ENCODE measurements at places on chromosomes 6 and 20. TPM values are rescaled to one million over a fixed set of nuclear protein-coding genes. Genes with fewer than 3 reads are reported as not detected.
A peak's percentile ranks its signal among the peaks of the same experiment; 100 is the strongest.

The TRIM15 gene
- not detected for total RNA-seq

The OR2H2 gene
- not detected for total RNA-seq

The TEAD3 gene
- total RNA-seq, result 16.8 TPM

The MYLIP gene
- 68.5 TPM for total RNA-seq

The TFAP2C gene
- total RNA-seq, result 1.1 TPM

The LAMA2 gene
- total RNA-seq, result 61.5 TPM

- no peaks in the 10 kb centered on the region for H3K4me1 ChIP-seq
- no peak overlapping the region for H3K4me3 ChIP-seq
- no peaks in the 10 kb centered on the region for H3K27me3 ChIP-seq
- DNase-seq, result no peak
- no peaks in the 10 kb centered on the region for H3K36me3 ChIP-seq
Measured at GRCh38 chr6:54074578-54075195, 36.6 kb upstream of the MLIP start.

DNA sequence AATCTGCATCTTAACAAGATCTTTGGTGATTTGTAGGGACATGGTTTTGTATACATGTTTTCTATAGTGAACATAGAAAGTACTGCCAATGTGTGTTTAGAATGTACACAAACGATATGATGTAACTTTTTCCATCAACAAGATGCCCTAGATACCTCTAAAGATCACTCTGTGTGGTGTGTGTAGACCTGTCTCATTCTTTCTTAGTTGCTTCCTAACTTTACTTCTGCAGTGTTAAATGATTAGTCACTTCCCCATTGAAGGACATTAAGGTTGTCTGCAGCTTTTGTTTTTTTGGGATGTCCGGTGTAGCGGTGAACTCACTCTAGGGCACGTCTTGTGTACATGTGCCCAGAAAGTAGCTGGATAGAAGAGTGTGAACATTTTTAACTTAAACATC lies 35.9 kb downstream of the CDYL start:
- no peaks in the 10 kb centered on the region for H3K27me3 ChIP-seq
- no peak overlapping the region for H3K4me3 ChIP-seq
- H3K4me1 ChIP-seq, result no peaks in the 10 kb centered on the region
- no peak for DNase-seq
- H3K36me3 ChIP-seq, result no peaks in the 10 kb centered on the region
- H3K27ac ChIP-seq, result no peak overlapping the region

DNA sequence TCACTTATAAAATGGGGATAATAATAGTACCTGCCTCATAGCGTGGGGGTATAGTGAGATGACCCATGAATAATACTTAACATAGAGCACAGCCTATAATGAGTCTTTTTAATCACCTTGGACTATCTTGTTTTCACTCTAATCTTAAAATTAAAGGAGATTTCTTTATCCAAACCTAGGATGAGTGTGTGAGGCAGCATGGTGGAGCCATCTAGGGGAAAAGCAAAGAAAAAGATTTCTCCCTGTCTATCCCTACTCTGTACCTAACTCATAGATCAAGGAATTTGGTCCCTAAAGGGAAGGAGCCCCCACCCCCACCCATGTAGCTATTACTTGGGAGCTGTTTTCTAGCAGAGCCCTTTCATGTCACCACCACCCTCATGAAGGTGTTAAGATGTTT lies 45.2 kb upstream of the PAK5 start:
- no peaks in the 10 kb centered on the region for H3K4me1 ChIP-seq
- H3K27ac ChIP-seq, result no peak overlapping the region
- DNase-seq, result no peak
- no peaks in the 10 kb centered on the region for H3K27me3 ChIP-seq

DNA sequence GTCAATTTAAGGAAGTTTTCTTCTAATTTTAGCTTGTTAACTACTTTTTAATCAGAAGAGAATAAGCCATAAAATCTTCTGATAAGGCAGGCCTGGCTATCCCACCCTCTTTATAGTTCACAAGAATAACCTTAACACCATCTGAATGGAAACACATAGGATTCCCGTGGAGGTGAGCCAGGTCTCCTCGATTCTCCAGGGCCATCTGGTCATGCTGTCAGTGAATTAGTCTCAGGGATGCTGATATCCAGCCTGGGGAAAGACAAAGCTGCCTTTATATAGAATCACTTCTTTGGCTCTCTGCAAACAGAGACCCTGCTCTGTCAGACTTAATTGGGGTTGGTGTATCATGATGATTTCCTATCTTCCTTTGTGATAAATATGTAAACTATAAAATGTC lies 30.1 kb upstream of the TAGAP start:
- no peak overlapping the region for H3K27ac ChIP-seq
- no peak for DNase-seq
- H3K4me1 ChIP-seq, result no peaks in the 10 kb centered on the region
- no peak overlapping the region for H3K4me3 ChIP-seq
- no peaks in the 10 kb centered on the region for H3K27me3 ChIP-seq

GRCh38 chr6:44135173-44135758 lies 7.9 kb downstream of the TMEM63B start:
- no peak for DNase-seq
- no peaks in the 10 kb centered on the region for H3K27me3 ChIP-seq
- no peaks in the 10 kb centered on the region for H3K4me1 ChIP-seq
- H3K36me3 ChIP-seq, result no peaks in the 10 kb centered on the region

- DNase-seq, result peak; percentile 24
- no peaks in the 10 kb centered on the region for H3K36me3 ChIP-seq
- no peaks in the 10 kb centered on the region for H3K27me3 ChIP-seq
- H3K4me3 ChIP-seq, result no peak overlapping the region
Measured at GRCh38 chr6:125598422-125598821, 151.0 kb upstream of the HEY2 start.

- no peaks in the 10 kb centered on the region for H3K27me3 ChIP-seq
- H3K36me3 ChIP-seq, result no peaks in the 10 kb centered on the region
- no peak overlapping the region for H3K4me3 ChIP-seq
- no peak overlapping the region for H3K27ac ChIP-seq
- no peaks in the 10 kb centered on the region for H3K4me1 ChIP-seq
Measured at GRCh38 chr20:479487-479886, 17.2 kb upstream of the TBC1D20 start.

- H3K4me3 ChIP-seq, result no peak overlapping the region
- H3K27me3 ChIP-seq, result no peaks in the 10 kb centered on the region
- no peaks in the 10 kb centered on the region for H3K36me3 ChIP-seq
- no peaks in the 10 kb centered on the region for H3K4me1 ChIP-seq
- DNase-seq, result no peak
Measured at GRCh38 chr6:38346291-38347079, 293.2 kb downstream of the BTBD9 start.

GRCh38 chr6:44061375-44062104 lies 65.7 kb downstream of the MRPL14 start:
- peaks cover 10% of the 10 kb centered on the region for H3K4me1 ChIP-seq
- H3K27ac ChIP-seq, result peak overlapping the region; percentile 87
- H3K27me3 ChIP-seq, result no peaks in the 10 kb centered on the region
- no peaks in the 10 kb centered on the region for H3K36me3 ChIP-seq

DNA sequence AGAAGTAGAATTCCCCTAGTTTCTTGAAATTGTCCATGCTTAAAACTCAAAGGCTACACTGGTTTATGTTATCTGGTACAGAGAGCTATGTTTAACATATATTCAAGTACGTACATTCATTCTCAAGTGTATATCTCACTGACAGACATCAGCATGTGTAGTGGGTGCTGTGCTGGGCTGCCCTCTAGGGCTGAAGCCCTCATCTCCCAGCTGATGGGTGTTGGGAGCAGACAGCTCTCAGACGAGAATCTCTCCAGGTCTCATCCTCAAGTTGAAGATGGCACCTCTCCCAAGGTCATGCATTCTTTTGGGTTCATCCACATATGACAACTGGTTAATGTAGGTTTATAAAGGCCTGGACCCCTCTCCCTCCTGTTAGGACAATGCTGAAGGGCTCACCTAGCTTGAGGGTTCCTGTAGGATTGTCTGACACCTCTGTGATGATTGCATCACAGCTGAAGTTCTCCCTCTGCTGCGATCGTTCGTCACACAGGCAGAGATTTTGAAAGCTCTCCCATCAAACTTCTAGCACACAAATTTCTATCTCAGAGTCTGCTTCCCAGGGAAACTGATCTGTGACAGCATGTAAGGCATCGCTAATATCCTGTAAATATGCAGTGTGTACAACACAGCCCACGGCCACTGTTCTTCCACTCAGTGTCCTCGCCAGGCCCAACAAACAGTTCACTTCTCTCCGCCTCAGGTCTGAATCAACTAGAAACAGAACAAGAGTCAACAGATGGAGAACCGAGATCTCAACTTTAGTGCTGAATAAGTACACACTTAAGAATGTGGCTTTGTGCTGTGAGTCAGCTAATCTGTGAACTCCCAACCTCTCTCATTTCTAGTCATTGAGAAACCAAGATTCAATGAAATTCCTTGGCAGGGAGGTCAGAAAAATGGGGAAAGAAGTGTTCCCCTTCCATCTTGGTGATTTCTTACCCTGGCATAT lies 43.2 kb downstream of the PREP start:
- H3K4me1 ChIP-seq, result no peaks in the 10 kb centered on the region
- H3K4me3 ChIP-seq, result no peak overlapping the region
- DNase-seq, result no peak
- H3K27ac ChIP-seq, result no peak overlapping the region

DNA sequence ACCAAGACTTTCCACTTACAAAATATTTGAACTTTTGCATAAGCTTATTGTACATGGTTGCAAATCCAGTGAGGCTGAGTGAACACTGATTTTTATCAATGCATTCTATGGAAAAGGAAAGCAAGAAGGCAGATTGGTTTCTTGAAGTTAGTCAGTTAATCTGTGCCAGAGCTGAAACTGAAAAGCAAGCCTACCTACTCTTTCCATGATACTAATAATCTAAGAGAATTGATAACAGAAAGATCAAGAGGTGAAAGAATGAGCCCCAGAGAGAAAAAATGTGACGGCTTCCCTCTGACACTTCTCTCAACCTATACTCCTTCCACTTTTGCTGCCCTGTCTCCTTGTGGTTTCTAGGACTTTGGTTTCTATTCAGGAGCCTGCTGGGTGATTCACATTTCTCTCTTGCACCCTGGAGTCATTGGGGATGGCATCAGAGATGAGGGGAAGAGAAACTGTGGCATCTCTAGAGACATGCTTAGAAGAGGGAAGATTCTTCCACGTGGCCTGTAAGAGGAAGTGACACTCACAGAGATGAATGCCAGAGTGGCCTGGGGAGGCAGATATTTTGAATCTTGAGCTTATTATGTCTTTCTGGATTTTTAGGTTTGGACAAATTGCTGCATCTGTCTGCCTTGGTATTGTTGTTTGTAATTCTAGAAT lies 158.6 kb upstream of the RIMS1 start:
- DNase-seq, result no peak
- H3K27me3 ChIP-seq, result no peaks in the 10 kb centered on the region
- no peaks in the 10 kb centered on the region for H3K36me3 ChIP-seq
- no peaks in the 10 kb centered on the region for H3K4me1 ChIP-seq
- no peak overlapping the region for H3K4me3 ChIP-seq
- H3K27ac ChIP-seq, result no peak overlapping the region

DNA sequence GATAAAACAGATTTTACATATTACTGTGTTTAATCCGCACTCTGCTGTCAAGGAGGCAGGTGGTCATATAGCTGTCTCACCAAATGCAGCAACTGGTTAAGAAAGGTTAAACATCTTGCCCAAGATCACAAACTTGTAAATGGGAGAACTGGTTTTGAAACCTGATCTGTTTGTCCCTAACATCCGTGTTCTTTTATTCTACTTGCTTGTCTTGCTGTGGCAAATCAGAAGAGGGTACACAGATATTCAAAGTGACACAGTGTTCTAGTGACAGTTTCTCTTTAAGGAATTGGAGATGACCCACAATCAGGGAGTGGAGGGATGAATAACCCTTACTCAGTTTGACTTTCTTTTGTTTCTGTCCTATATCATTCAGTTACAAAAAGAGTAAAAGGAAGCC lies 83.0 kb upstream of the SGK1 start:
- H3K36me3 ChIP-seq, result no peaks in the 10 kb centered on the region
- H3K27me3 ChIP-seq, result no peaks in the 10 kb centered on the region
- H3K4me1 ChIP-seq, result no peaks in the 10 kb centered on the region
- no peak overlapping the region for H3K27ac ChIP-seq

DNA sequence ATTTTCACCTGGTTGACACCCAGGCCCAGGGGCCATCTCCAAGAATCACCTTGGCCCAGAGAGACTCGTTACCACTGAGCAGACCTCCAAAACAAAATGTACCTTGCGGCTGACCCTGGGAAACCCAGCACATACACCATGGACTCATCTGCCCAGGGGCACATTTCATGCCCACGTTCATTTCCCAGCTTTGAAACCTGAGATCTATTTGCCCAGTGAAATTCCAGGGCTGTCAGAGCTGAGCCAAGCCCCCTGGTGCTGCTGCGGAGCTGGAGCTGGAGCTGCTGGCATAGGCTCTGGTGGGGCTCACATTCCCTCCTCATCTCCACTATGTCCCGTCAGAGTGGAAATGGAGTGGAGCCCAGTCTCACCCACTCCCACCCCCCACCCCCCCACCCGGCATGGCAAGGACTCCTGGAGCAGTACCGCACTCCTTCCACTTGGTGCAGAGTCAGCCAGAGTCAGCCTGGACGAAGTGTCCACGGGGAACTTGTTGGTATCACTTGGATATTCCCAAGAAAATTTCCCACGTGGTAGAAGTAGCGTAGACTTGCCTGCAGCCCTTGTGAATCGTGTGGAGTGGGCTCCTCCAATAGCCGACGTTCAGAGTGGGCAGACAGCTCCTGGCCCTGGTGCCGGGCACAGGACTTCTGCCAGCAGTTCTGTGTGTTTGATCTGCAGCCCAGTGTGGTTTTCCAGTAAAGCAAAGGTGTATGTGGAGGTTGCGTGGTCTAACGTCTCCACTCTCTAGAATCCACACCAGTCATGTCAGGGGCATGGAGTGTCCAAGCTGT lies 18.1 kb upstream of the OSER1 start:
- no peaks in the 10 kb centered on the region for H3K4me1 ChIP-seq
- no peak overlapping the region for H3K4me3 ChIP-seq
- no peaks in the 10 kb centered on the region for H3K27me3 ChIP-seq
- no peak for DNase-seq

DNA sequence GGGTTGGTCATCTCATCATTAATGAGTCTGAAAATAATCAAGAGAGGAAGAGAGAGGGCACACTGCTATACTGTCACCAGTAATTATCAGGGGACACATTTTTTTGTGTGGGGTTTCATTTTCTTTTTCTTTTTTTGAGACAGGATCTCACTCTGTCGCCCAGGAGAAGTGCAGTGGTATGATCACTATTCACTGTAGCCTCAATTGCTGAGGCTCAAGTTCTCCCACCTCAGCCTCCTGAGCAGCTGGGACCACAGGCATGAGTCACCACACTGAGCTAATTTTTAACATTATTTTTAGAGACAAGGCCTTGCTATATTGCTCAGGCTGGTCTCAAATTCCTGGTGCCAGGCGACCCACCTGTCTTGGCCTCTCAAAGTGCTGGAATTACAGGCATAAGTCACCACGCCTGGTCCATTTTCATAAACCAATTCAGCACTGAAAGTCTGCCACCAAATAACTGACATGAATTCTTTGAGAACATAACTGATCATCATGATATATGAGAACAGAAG lies 43.3 kb downstream of the EPHA7 start:
- no peak overlapping the region for H3K4me3 ChIP-seq
- H3K4me1 ChIP-seq, result no peaks in the 10 kb centered on the region
- no peak overlapping the region for H3K27ac ChIP-seq
- no peaks in the 10 kb centered on the region for H3K27me3 ChIP-seq
- DNase-seq, result no peak

- H3K4me1 ChIP-seq, result no peaks in the 10 kb centered on the region
- no peaks in the 10 kb centered on the region for H3K27me3 ChIP-seq
- no peak for DNase-seq
- no peak overlapping the region for H3K4me3 ChIP-seq
Measured at GRCh38 chr6:165244524-165245247, 64.7 kb downstream of the C6orf118 start.

GRCh38 chr20:1537731-1538058 lies 19.8 kb downstream of the SIRPD start:
- DNase-seq, result peak; percentile 22
- no peaks in the 10 kb centered on the region for H3K4me1 ChIP-seq
- H3K4me3 ChIP-seq, result no peak overlapping the region

Data from uterus (tissue), 4 donors.